ENCODE measurements at places on chromosomes 3 and 15.

DNA sequence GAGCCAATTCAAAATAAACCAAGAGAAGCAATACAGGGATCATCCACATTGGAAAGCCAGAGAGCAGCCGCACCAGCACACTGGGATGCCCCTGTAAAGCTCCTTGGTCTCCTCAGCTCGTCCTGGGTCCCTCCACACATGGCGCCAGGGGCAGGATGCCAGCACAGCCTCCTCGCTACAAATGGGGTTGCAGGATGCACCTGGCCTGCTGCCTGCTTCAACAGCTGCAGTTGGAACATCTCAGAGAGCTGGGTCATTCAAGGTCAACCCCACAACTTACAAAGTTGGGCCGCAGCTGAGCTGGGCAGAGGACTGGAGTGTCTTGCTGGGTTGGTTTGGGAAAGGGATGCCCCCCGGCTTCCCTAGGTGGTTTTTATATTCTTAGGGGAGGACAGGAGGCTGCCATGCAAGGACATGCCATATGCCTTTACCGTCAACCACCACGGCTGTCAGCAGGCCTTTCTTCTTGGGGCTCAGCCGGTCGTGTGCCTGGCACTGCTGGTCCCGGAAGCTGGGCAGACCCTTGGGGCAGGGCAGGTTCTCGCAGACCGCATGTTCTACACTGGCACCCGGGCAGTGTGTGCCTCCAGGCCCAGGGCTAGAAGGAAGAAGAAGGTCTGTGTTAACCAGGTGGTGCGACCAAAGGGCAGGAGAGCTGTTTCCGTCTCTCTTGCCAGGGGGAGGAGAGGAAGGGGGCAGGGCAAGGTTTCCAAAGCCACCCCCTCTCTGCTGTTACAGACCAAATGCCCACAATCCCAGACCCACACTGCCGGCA lies 225.2 kb downstream of the ADAMTS17 start:
- no peak for DNase-seq

GRCh38 chr3:182179631-182180030 lies 467.9 kb downstream of the SOX2 start:
- DNase-seq = no peak

DNA sequence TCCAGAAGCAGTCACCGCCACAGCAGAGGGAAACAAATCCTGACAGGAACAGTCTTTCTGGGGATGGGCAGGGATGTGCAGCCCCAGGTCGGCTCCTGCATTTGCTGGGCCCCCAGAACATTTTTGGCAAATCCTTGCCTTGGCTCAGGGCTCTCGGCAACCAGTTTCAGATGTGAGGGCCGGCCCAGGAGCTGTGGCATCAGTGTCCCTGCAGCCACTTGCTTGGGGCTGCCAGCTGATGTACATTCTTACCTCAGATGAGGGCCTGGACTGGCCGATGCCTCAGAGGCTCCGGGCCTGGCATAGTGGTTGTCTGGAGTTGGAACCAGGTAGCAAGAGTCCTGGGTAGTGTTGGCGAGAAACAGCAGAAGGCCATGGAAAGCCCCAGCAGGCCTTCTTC lies 4.2 kb downstream of the CYB561D2 start:
- no peak for DNase-seq

GRCh38 chr3:19348941-19349564 lies 200.7 kb downstream of the KCNH8 start:
- DNase-seq = no peak

- DNase-seq = no peak
These were observed 10.4 kb downstream of the CLDN11 start for GRCh38 chr3:170429050-170429449.

GRCh38 chr15:59410391-59410896 lies 27.5 kb upstream of the FAM81A start:
- no peak for DNase-seq

DNA sequence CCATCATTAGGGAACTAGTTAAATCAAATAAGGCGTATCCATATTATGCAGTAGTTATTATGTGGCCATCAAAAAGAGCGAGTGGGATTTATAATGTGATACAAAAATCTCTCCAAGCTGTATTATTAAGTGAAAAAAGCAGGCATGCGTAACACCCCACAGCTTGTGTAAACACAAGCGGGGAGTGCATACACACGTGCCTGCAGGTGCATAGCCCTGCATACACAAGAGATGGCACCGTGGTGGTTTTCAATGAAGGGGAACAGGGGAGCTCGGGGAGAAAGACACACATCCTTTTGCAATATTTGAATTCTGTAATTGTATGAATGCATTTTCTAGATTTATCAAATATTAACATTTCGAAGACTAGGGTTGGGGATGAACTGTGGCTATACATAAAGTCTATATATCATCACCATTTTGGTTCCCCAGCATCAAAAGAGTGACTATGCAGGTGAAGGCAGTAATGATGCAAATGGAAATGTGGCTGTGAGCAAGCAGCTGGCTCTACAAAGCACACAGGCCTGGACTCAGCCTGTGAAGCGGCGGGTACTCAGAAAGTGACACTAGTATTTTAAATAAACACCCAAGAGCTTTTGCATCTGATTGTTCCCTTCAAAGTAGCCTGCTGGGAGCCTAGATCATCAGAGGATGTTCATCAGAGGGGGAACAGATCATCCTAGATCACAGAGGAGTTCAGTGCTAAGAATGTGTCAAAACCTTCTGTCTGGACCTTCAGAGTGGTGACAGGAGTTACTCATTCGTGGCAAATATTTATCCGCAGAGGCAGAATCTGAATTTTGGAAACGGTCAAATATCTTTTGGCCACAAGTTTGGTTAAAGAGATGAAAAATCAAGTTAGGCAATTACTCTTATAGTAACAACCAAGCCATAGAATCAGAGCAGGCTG lies 9.4 kb upstream of the KIF7 start:
- DNase-seq = no peak

DNA sequence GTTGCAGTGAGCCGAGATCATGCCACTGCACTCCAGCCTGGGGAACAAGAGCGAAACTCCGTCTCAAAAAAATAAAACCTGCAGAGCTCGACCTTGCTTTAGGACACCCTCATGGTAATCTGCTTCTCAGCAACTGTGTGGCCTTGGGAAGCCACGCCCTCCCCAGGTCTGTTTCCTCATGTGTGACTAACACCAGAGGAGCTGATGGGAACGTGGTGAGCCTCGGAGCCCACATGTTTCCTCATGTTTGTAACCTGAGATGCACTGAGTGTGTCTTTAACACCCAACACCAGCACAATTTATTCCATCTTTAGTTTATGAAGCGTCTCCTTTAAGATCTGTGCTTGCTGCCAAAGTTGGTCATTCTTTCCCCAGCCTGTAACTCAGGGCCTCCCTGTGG lies 142.8 kb downstream of the OCA2 start:
- DNase-seq = no peak

DNA sequence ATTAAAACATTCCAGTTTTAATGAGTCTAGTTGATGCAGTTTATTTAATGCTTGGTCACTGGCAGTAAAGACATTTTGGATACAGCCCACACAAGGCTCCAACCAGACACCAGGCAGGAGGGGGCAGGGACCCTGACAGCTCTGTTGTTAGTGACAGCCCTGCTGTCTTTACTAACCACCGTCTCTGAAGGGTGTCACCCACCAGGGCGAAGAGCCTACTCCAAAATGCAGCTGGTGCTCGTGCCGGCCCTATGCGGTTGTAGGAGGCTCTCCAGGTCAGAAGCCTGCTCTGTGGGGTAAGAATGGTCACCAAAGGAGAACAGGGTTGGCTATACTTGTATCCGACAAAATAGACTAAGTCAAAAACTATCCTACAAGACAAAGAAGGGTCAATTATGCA lies 132.2 kb downstream of the ATP10A start:
- DNase-seq = no peak

DNA sequence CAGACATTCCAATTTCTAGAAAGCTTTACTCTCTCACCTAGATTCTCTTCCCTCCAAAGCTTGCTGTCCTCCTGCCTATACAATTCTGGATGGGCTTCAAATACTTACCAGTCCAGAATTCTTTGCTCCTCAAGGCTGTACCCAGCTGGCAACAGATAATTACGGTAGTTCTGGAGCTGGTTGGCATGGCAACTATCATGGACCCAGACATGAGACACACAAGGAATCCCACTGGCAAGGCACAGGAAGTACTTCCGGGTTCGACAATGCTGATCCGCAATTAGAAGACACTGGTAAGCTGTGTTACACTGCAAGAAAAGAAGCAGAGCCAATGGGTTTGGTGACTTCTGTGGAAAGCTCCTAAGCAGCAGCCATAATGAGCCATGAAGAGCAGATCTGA lies 37.9 kb downstream of the TUBGCP4 start:
- no peak for DNase-seq

GRCh38 chr3:72587282-72587681 lies 261.0 kb downstream of the SHQ1 start:
- DNase-seq = no peak

GRCh38 chr15:40439461-40439959 lies 1.2 kb upstream of the BAHD1 start:
- DNase-seq = no peak

- peak; percentile 12 for DNase-seq
These were observed 20.9 kb downstream of the RAD54L2 start for GRCh38 chr3:51559411-51559888.

- no peak for DNase-seq
These were observed 47.5 kb upstream of the SLC9A9 start for GRCh38 chr3:143895805-143896204.

GRCh38 chr3:196440696-196441095 lies 8.5 kb upstream of the UBXN7 start:
- DNase-seq = no peak

DNA sequence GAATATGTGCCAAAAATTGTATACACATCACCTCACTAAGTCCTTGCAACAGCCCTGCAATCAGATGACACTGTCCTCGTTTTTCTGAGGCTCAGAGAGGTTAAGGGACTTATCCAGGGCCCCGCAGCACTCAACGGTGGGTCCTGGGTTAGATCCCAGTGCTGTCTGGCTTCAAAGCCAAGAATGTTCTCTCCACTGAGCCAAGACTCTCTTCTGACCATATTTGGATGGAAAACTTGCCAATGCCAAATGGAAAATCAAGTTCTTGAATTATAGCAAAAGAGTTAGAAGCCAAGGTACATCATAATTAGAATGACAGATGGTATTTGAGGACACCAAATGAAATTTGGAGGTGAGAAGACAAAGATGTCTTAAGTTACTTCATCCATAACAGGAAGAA lies 75.9 kb downstream of the NCEH1 start:
- no peak for DNase-seq

- DNase-seq = no peak
These were observed 14.5 kb upstream of the CHST14 start for GRCh38 chr15:40456299-40456712.

GRCh38 chr3:190194506-190194905 lies 73.8 kb upstream of the P3H2 start:
- no peak for DNase-seq

- DNase-seq = peak; percentile 1
These were observed 41.4 kb downstream of the SSUH2 start for GRCh38 chr3:8603115-8603710.

DNA sequence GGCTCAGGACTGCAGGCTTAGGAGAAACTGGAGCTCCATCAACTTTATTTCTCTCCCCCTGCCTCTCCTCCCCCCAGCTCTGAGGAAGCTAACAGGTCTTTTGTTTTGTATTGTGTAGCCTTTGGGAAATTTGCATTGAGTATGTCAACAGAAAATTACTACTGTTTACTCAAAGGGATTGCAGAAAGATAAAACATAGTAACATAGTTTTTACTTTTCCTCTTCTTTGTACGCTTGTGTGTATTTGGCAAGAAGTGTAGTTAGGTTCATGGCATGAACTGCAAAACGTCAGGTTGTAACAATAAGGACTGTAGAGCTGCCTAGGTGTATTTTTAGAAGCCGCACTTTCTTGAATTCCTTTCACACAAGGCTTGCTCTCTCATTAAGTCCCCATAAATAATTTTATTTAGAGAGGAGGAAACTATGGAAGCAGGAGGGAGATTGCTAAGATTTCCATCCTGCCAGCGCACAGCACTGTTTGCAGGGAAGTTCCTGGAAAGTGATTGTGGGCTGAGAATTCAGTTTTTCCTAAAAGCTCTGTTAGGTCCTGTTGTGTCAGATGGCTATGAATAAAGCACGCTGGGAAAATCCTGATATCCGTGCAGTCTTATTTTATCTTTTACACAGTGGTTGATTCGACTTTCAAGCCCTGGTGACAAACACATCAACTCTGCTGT lies 21.1 kb upstream of the SATB1 start:
- no peak for DNase-seq

GRCh38 chr3:184335661-184336546 lies 1.5 kb upstream of the FAM131A start:
- DNase-seq = peak; percentile 60

DNA sequence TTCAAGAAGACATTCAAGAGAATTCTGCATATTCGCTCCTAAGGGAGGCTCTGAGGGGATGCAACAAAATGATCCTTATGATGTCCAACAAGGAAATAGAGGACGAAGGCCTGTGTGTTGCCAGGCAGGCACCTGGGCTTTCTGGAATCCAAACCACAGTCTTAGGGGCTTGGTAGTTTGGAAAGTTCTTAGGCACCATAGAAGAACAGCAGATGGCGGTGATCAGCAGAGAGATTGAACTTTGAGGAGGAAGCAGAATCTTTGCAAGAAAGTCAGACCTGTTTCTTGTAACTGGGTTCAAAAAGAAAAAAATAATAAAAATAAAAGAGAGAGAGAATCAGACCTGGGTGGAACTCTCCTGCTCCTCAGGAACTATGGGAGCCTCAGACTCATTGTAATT lies 11.7 kb upstream of the ATG7 start:
- DNase-seq = no peak

DNA sequence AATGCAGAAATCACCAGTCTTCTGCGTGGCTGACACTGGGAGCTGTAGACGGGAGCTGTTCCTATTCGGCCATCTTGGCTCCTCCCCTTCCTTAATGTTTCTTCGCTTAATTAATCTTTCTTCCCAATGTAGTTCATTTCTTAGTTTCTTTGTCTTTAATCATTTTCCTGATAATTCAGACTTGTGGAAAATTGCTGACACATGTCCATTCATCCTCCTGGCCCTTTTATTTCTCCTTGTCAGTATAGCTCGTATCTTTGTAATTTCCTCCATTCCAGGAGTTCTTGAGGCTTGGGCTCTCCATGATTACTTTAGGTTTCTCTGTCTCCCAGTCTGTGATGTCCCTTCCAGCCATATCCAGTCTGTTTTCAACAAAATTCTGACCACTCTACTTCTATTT lies 98.7 kb downstream of the UBE2E2 start:
- DNase-seq = no peak

All from NCI-H1092 (cell line).